ENCODE measurements at places on chromosomes 1 and 21.

- no peak for DNase-seq
Measured at GRCh38 chr1:201758499-201759050, 70.4 kb upstream of the IPO9 start.

DNA sequence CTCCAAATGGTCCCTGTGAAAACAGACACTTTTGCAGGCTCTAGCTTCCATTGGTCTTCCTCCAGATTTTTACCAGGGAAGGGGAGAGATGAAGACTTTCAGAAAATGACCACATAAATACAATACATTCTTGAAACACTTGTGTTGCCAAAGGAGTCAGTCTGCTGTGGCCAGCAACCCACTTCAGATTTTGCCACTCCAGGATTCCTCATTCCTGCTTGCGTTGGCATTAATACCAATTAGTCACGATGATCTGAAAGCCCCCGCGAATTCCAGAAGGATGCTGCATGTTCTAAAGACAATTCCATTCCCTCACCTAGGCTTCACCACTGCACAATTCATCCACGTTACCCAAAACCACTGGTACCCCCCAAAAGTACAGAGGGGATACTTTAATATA is 7.9 kb upstream of the BACE2 start:
- DNase-seq, result no peak

- no peak for DNase-seq
Measured at GRCh38 chr1:2251786-2252185, 23.7 kb downstream of the SKI start.

DNA sequence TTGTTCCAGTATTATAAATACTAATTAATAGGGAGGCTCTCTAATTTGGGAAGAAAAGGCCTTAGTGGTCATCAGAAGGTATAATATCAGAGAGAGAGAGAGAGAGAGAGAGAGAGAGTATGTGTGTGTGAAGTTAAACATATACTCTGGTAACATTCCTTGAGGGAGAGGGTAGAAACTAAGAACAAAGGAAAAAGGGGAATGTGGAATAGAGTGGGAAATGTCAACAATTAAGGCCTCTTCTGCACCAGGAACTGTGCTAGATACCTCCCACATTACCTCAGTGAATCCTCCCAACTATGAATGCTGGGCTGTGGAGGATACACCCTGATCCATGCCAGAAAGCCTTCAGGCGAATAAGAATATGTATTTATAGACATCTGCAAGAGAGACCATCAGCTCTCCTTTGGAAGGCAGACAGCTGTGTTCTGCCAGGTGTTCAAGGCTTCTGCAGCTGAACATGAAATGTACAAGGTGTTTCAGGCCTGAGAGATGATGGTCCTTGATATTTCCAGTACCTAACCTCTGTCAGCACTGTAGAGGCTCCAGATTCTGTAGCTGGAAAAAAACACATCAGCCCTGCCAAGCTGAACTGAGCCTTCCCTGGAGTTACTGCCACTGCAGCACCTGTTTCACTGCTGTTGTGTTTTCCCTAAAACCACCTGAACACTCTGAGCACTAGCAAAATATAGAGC is 29.1 kb downstream of the TBX15 start:
- no peak for DNase-seq

DNA sequence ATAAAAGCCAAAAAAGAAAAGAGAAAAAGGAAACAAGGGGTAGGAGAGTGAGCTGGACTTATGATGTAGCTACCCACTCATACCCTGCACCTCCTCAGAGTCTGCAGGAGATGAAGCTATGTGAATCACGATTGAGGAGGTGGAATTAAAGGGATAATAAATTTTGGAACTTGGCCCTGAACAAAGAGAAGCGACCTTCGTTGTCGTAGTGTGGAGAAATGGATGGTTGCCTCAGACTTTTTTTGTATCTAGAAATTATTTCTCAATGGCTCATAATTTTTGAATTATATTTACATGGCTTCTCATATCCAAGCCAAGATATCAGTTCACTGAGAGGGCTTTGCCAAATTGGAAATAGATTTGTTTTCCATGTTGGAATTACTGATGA is 37.8 kb upstream of the SIPA1L2 start:
- DNase-seq, result no peak
